ENCODE measurements at places on chromosomes 6 and 20. TPM values are rescaled to one million over a fixed set of nuclear protein-coding genes. Genes with fewer than 3 reads are reported as not detected.

GRCh38 chr6:130424710-130425109 lies 58.9 kb downstream of the TMEM200A start:
- DNase-seq, result no peak

GRCh38 chr6:154583546-154584188 lies 73.2 kb upstream of the CNKSR3 start:
- no peak for DNase-seq

GRCh38 chr6:117495869-117496268 lies 13.4 kb downstream of the DCBLD1 start:
- DNase-seq, result no peak

- no peak for DNase-seq
Observed at GRCh38 chr20:14717134-14717999, 380.0 kb upstream of the FLRT3 start.

DNA sequence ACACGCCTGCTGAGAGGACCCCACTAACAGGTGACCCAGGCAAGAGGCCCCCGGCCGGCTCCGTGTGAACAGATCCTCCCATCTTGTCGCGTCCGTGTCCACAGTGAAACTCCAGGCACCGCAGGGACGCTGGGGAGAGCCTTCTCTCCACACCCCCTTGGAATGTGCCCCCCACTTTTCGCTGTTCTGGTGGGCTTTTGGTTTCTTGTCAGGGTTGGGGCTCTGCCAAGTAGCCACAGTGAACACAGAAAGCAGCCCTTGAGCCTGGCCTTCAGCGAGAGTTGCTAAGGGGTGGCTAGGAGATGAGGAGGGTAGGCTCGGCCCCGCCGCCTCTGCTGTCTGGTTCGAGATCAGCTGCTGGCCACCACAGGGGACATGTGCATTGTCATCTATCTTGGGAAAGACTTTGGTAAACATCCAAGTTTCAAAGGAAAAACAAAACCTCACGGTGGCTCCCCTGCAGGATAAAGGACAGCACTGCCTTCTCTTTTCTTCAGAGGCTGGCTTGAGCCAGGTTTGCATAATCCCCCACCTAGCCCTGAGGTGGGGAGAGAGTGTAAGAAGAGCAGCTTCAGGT lies 22.7 kb downstream of the SYNDIG1 start:
- DNase-seq, result no peak

DNA sequence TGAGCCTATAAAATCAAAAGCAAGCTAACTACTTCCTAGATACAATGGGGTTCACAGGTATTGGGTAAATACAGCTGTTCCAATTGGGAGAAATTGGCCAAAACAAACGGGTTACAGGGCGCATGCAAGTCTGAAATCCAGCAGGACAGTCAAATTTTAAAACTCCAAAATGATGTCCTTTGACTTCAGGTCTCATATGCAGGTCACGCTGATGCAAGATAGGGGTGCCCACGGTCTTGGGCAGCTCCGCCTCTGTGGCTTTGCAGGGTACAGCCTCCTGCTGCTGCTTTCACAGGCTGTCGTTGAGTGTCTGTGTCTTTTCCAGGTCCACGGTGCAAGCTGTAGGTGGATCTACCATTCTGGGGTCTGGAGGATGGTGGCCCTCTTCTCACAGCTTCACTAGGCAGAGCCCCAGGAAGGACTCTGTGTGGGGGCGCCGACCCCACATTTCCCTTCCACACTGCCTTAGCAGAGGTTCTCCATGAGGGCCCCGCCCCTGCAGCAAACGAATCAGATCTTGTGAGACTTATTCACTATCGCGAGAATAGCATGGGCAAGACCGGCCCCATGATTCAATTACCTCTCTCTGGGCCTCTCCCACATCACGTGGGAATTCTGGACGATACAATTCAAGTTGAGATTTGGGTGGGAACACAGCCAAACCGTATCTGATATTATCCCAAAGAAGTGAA lies 11.9 kb upstream of the SMIM29 start:
- DNase-seq, result no peak

BAK1 gene
- 85.3 TPM for polyA plus RNA-seq

COL12A1 gene
- 0.59 TPM for polyA plus RNA-seq
